ENCODE measurements at places on chromosomes 3 and 15. TPM values are rescaled to one million over a fixed set of nuclear protein-coding genes. Genes with fewer than 3 reads are reported as not detected.

GOLGA8G gene
- not detected for total RNA-seq

ITGA11 gene
- total RNA-seq, result 6.0 TPM

IL5RA gene
- total RNA-seq, result not detected

CAPN3 gene
- total RNA-seq, result 0.13 TPM

CERS3 gene
- total RNA-seq, result not detected

SYNPR gene
- total RNA-seq, result not detected

CX3CR1 gene
- not detected for total RNA-seq

RPL39L gene
- total RNA-seq, result 24.9 TPM

GOLGA6L7 gene
- not detected for total RNA-seq

ATP13A5 gene
- total RNA-seq, result not detected

GPR149 gene
- not detected for total RNA-seq

CHST14 gene
- total RNA-seq, result 5.9 TPM

TPM1 gene
- total RNA-seq, result 165 TPM

P3H2 gene
- total RNA-seq, result 13.7 TPM

GOLGA6A gene
- total RNA-seq, result not detected

GCHFR gene
- 9.9 TPM for total RNA-seq

SOX2 gene
- total RNA-seq, result not detected

ROBO2 gene
- not detected for total RNA-seq

CAMP gene
- total RNA-seq, result not detected

FSTL1 gene
- 95.3 TPM for total RNA-seq

FMN1 gene
- under 0.01 TPM for total RNA-seq

KCNH8 gene
- under 0.01 TPM for total RNA-seq

RARRES1 gene
- 3.4 TPM for total RNA-seq

FBN1 gene
- 72.1 TPM for total RNA-seq

PRTG gene
- 1.0 TPM for total RNA-seq

LNP1 gene
- 0.77 TPM for total RNA-seq

CRYGS gene
- total RNA-seq, result 0.89 TPM

MELTF gene
- total RNA-seq, result 1.9 TPM

ZBED2 gene
- total RNA-seq, result under 0.01 TPM

MYL3 gene
- not detected for total RNA-seq

SLC4A7 gene
- total RNA-seq, result 48.0 TPM

CBLB gene
- 9.1 TPM for total RNA-seq

SLCO2A1 gene
- 1.2 TPM for total RNA-seq

CLSTN2 gene
- total RNA-seq, result 0.13 TPM

ADIPOQ gene
- total RNA-seq, result not detected

ECE2 gene
- not detected for total RNA-seq

MAGI1 gene
- total RNA-seq, result 49.0 TPM

CFAP100 gene
- total RNA-seq, result not detected

TMEM42 gene
- total RNA-seq, result 9.6 TPM

NRG4 gene
- total RNA-seq, result not detected

BCHE gene
- 15.4 TPM for total RNA-seq

ULK3 gene
- total RNA-seq, result 15.9 TPM

CSPG5 gene
- total RNA-seq, result 0.26 TPM
